CD4-positive, alpha-beta memory T cell (primary cell): ENCODE measurements at places on chromosomes 2 and 18. TPM values are rescaled to one million over a fixed set of nuclear protein-coding genes. Genes with fewer than 3 reads are reported as not detected.

The RAMP1 gene
- not detected for total RNA-seq

The CDKL4 gene
- total RNA-seq = 0.38 TPM

The METTL4 gene
- total RNA-seq = 29.3 TPM

The TPO gene
- not detected for total RNA-seq

The IL1F10 gene
- total RNA-seq = not detected

The GALR1 gene
- total RNA-seq = not detected

The IL36A gene
- not detected for total RNA-seq

The CDH7 gene
- total RNA-seq = not detected

The MC4R gene
- not detected for total RNA-seq

The POTEC gene
- not detected for total RNA-seq

The RTP5 gene
- not detected for total RNA-seq

The IL1R2 gene
- total RNA-seq = not detected

The SAP130 gene
- total RNA-seq = 25.5 TPM

The SLC8A1 gene
- total RNA-seq = 0.36 TPM

The KCNG3 gene
- total RNA-seq = not detected

The DLX1 gene
- total RNA-seq = not detected

The LCT gene
- 0.06 TPM for total RNA-seq

The MOGAT1 gene
- not detected for total RNA-seq

The CFAP210 gene
- total RNA-seq = not detected

The C2orf80 gene
- total RNA-seq = not detected

The GKN2 gene
- total RNA-seq = not detected

The HRH4 gene
- 1.1 TPM for total RNA-seq

The TUBB8B gene
- not detected for total RNA-seq

The GLB1L gene
- 2.5 TPM for total RNA-seq

The WDR7 gene
- total RNA-seq = 50.8 TPM

The TMEM163 gene
- total RNA-seq = not detected

The SLC5A7 gene
- total RNA-seq = not detected

The TDRD15 gene
- total RNA-seq = 0.06 TPM

The ERICH2 gene
- total RNA-seq = not detected

The FASTKD2 gene
- 23.0 TPM for total RNA-seq

The LTBP1 gene
- 0.44 TPM for total RNA-seq

The DYNAP gene
- total RNA-seq = not detected

The BUB1 gene
- total RNA-seq = 1.7 TPM

The FHL2 gene
- 0.33 TPM for total RNA-seq

The ABCG8 gene
- total RNA-seq = not detected

The TTR gene
- total RNA-seq = not detected

The FLACC1 gene
- total RNA-seq = 10.0 TPM

The AOX1 gene
- total RNA-seq = not detected

The GTF3C2 gene
- total RNA-seq = 82.9 TPM

The CHST9 gene
- total RNA-seq = not detected

The FHOD3 gene
- not detected for total RNA-seq

The UGT1A5 gene
- total RNA-seq = not detected

The TEKT4 gene
- not detected for total RNA-seq

The NCKAP5 gene
- not detected for total RNA-seq

The CABLES1 gene
- total RNA-seq = 0.15 TPM

The RAD51AP2 gene
- not detected for total RNA-seq

The TET3 gene
- total RNA-seq = 18.2 TPM

The OXER1 gene
- total RNA-seq = not detected

The FEV gene
- not detected for total RNA-seq

The CYB5A gene
- total RNA-seq = 27.0 TPM

The C2orf66 gene
- not detected for total RNA-seq

The RSAD2 gene
- 3.8 TPM for total RNA-seq
